ENCODE measurements at places on chromosomes 5 and 9.

DNA sequence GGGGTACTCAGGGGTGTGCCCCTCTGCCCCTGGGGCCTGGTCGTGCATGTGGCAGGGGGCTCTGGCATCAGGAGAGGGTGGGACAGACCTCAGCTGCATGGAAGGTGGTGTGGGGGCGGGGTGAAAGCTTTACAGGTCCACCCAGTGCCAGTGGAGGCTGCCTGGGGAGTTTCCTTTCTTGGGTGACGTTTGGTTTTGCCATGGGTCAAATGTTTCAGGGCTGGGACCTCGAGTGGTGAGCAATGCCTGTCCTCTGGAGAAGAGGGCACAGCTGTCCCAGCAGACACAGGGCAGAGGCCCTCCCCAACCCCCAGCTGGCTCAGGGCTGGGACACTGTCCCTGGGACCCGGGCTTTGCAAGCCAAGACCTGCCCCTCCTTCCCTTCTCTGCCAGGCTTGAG lies 3.6 kb downstream of the RXRA start:
- no peak for DNase-seq

GRCh38 chr9:23483566-23483965 lies 342.5 kb downstream of the ELAVL2 start:
- no peak for DNase-seq

- no peak for DNase-seq
These were observed 24.4 kb upstream of the PRDM12 start for GRCh38 chr9:130639866-130640555.

GRCh38 chr9:8783941-8784340 lies 984.4 kb upstream of the DMAC1 start:
- no peak for DNase-seq
